ENCODE measurements at places on chromosomes 11 and 22.

DNA sequence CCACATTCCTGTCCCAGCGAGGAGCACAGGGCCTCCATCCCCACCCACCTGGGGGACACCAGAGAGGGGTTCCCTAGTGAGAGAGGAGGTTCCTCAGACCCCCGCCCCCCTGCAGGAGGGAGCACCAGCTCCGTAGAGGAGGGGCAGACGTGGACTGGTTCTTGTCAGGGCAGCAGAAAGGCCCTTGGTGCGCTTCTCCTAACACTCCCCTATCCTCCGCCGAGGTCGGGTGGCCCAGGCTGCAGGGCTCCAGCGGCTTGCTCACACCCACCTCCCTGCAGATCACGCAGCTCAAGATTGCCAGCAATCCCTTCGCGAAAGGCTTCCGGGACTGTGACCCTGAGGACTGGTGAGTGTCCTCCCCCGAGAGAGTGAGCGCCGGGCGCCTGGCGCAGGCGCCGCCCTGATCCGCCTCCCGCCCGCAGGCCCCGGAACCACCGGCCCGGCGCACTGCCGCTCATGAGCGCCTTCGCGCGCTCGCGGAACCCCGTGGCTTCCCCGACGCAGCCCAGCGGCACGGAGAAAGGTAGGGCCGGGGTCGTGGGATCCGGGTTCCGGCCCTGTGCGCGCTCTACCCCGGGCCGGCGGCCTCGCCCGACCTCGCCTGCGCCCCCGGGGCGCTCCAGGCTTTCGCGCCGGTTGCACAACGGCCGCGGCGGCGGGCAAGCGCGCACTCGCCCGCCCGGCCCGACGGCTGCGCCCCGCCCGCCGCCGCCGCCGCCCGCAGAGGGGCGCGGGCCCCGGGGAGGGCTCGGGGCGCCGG is 5.1 kb downstream of the TBX1 start:
- peak; percentile 74 for DNase-seq

GRCh38 chr11:8039530-8040260 is 41.3 kb upstream of the TUB start:
- DNase-seq = no peak

DNA sequence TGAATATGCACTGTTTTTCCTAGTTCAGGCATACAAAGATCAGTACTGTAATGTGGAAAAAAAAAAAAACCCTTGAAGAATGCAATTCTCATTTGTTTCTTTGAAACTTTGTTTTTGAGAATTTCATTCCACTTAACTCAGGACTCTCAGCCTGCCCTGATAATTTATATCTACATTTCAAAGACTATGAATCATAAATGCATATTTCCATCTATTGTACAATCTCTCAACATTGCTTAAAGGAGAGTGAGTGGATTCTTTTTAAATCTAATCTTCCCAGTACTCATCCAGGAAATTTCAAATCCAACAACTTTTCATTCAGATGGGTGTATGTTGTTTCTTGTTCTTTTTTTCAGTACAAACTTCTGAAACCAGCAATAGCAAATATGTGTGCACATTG is 322.2 kb upstream of the DDI1 start:
- no peak for DNase-seq

- no peak for DNase-seq
These were observed 69.5 kb downstream of the ARHGAP42 start for GRCh38 chr11:100756559-100756958.

DNA sequence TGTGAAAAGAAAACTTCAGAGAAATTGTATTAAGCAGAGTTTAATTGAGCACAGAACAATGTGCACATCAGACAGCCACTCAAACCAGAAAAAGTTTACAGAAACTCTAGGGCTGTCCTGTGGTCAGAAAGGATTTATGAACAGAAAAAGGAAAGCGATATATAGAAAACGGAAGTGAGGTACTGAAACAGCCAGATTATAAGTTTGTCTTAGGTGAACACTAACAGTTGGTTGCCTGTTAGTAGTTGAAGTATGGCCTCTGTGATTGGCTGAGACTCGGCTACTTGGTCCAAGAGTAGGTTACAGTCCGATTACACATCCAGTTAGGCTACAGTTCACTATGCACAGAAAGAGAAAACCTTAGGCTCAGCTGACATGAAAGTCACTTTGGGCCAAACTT is 1232.5 kb upstream of the RAG2 start:
- DNase-seq = no peak

GRCh38 chr11:125224391-125225021 is 60.0 kb downstream of the PKNOX2 start:
- no peak for DNase-seq

DNA sequence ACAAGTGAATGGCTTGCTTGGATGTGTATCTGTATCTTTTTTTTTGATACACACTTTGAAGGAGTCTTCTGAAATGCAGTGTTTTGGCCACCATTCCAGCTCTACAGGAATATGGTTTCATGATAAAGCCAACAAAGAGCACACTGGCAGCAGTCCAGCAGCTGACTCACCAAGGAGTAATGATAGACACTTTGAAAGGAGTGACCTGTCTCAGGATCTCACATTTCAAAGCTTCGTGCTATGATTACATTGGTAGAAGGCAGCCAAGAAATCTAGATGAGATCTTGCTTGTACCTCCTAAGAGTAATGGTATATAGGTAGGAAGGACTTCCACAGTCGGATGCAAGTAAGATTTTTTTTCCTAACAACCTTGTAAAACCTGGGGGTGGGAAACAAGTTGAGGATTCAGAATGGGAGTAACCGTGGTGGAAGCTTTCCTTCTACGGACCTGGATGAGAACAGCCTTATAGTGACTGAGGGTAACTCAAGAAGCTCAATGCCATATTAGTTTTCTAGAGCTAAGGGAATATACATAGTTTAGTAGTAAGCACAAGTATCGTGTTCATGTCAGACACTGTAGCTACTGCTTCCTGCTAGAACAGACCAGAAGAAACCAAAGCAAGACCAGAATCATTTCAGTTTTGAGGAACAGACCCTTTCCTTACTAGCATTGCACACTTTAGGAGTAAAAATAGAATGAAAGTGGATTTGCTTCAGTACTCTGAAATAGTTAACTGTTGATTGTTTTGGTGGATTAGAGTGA is 25.0 kb downstream of the MTMR3 start:
- DNase-seq = peak; percentile 69

GRCh38 chr11:104219096-104219495 is 55.1 kb upstream of the PDGFD start:
- no peak for DNase-seq

All from inflammatory macrophage (primary cell).